ENCODE measurements at places on chromosomes 11 and 22.

DNA sequence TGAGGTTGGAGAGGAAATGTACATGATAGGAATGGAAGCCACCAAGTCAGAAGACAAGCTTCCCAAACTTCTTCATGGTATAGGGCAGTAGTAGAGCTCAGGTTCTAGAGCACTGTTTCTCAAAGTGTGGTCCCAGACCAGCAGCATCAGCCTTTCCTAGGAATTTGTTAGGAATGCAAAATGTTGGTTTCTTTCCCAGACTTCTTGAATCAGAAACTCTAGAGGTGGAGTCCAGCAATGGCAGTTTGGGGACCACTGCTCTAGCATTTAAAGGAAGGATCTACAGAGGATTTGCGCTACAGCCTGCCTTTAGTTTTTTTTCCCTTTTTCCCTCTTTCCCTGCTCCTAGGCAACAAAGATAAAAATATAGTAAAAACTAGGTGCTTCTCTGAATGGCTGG, 17.0 kb upstream of the MMP12 start:
- no peak for DNase-seq

DNA sequence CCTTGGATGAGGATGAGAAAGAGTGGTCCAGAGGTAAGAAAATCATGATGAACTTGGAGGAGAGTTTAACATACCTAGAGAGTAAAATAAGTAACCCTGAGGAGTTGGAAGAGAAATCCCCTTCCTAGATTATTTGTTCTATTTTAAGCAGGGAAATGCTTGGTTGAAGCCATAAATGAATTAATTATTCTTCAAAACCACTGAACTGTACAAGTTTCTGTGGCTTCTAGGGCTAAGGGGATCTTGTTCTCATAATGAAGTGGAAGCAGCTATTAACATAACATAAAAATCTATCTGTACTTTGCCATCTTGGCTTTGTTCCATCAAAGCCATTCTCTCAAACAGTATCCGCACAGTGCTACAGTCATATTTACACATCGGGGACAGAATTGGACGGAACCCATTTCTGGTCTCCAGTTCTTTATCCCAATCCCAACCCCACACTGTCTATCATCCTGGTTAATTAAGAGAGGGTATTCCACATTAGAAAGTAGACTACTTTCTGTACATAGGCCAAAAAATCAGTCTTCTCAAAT, 14.5 kb upstream of the ARHGAP42 start:
- DNase-seq = no peak

GRCh38 chr11:33449798-33450197, 192.6 kb downstream of the HIPK3 start:
- no peak for DNase-seq

DNA sequence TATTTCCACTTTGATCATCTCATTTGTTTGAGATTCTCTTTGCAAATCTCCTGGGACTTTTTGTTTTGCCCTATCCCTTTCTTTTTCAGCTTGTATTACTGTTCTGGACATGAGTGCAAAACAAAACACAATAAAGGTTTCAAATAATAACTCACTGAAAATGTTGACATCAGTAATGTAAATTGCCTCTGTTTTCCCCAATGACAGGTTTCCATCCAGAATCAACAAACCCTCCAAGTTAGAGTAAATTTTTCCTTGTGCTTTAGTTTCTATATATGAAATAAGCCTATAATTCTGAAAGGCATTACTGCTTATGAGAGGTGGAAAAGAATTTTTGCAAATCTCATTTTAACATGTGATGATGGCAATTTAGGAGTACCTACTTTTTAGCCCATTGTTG, 187.0 kb upstream of the ANO3 start:
- no peak for DNase-seq

GRCh38 chr11:119352857-119353260, 6.4 kb upstream of the MFRP start:
- DNase-seq = no peak

GRCh38 chr11:15585602-15586331, 471.0 kb downstream of the INSC start:
- DNase-seq = no peak

DNA sequence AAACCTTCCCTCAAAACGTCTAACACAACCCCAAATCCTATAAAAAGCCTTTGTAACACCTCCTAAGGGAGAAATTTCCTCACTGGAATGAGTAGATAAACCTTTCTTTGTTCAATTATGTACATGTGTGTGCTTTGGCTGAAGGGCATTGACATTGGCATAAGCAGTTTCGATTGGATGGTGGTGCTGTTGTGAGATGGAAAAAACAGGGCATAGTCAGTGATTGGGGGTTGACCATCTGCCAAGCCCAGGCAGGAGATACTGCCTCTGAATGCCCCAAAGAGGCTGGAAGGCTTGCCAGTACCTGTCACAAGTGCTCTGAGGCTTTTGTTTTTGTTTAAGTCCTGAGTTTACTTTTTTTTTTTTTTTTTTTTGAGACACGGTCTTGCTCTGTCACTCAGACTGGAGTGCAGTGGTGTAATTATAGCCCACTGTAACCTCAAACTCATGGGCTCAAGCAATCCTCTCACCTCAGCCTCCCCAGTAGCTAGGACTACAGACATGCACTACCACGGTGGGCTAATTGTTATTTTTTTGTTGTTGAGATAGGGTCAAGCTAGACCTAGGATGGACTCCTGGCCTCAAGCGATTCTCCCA, 1.2 kb upstream of the CCDC117 start:
- no peak for DNase-seq

- DNase-seq = no peak
Observed at GRCh38 chr11:1638344-1638743, 8.8 kb downstream of the KRTAP5-5 start.

All from islet precursor cell (in vitro differentiated cells).